T-helper 2 cell treated with Interferon-gamma antibody and Interleukin-4, amounts not matched to agents 5 μg/mL and 100 μg/mL, for 36 hours (primary cell): ENCODE measurements at places on chromosomes 12 and 14.
A peak's percentile ranks its signal among the peaks of the same experiment; 100 is the strongest.

DNA sequence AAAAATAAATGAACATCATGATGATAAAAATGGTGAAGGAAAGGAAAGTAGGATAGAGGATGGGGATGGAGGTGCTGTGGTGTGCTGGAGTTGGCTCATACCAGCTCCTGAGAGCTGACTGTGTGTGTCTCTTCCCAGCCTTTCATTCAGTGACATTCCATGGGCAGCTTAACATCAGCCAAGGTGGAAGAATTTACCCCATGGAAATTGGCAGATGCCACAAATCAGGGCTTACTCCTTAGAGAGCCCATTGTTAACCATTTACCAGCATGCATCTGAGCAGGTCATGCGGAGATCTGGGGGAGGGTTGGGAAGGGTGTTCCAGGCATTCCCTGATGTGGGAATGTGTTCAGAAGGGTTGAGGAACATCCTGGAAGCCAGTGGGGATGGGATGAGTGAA, 164.7 kb upstream of the MYL2 start:
- H3K27me3 ChIP-seq = peaks cover 5% of the 10 kb centered on the region
- no peak for DNase-seq
- no peak overlapping the region for H3K27ac ChIP-seq
- no peaks in the 10 kb centered on the region for H3K36me3 ChIP-seq

DNA sequence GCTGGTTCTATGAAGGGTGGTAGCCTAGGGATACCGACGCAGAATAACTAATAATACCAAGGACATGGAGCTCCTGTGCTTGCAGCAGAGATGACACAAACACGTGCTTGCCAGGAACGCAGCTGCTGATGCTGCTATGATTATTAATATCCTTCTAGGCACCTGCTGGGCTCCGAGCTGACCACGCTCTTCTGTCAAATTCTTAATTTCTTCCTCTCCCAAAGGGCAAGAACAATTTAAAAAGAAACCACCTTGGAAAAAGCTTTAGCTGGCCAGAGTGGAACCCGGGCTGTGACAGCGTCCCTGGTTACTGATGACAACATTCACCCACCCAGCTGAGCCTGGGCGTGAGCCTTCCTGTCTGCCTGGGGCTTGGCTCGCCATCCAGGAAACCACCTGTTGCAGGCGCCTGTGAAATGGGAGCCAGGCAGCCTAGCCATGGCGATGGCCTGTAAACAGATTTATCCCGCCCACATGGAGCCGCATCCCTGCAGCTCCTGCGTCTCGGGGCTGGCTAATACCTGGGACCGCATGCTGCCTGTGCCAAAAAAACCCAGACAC, 28.8 kb downstream of the CLMN start:
- H3K4me1 ChIP-seq = no peaks in the 10 kb centered on the region
- H3K4me3 ChIP-seq = no peak overlapping the region
- no peak for DNase-seq
- no peaks in the 10 kb centered on the region for H3K36me3 ChIP-seq
- H3K27me3 ChIP-seq = peaks cover 25% of the 10 kb centered on the region

DNA sequence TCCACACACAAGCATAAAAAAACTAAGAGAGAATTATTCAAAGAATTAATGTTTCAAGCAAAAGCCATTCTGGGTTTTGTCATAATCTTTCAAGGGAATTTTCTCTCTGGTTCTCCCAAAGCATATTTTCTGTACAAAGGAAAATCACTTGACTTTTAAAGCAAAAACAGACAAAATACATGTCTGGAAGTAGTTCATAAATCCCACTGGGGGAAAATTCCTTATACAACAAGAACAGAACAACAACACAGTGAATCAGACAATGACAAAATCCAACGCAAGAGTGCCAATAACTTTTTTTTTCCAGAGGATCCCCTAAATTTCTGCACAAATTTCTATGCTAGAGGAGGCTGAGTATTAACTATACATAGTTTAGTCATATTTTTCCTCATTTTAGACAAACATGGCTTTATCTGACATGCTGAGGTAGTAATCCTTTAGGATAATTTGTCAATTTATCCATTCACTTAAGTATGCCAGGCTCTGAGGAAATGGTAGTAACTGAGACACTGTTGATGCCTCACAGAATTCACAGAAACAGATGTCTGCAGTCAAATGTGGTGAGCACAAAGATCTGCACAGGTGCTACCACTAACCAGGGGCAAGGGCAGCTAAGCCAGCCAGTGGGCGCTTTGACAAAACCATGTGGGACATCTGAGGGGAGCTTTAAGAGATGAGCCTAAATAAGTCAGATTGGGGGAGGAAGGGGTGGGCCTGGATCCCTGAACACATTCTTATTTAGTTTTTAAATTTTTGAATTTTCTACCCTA, 38.0 kb downstream of the GRIP1 start:
- DNase-seq = no peak
- no peaks in the 10 kb centered on the region for H3K4me1 ChIP-seq
- H3K27ac ChIP-seq = no peak overlapping the region
- H3K36me3 ChIP-seq = no peaks in the 10 kb centered on the region

GRCh38 chr12:52120951-52121823, 41.7 kb downstream of the SMIM41 start:
- peaks cover 18% of the 10 kb centered on the region for H3K4me1 ChIP-seq
- no peak for DNase-seq
- no peaks in the 10 kb centered on the region for H3K36me3 ChIP-seq
- no peak overlapping the region for H3K4me3 ChIP-seq
- peaks cover 2% of the 10 kb centered on the region for H3K27me3 ChIP-seq

GRCh38 chr14:75854111-75854799, 127.5 kb downstream of the TGFB3 start:
- DNase-seq = no peak
- no peaks in the 10 kb centered on the region for H3K27me3 ChIP-seq
- H3K27ac ChIP-seq = no peak overlapping the region
- no peak overlapping the region for H3K4me3 ChIP-seq
- H3K36me3 ChIP-seq = no peaks in the 10 kb centered on the region

DNA sequence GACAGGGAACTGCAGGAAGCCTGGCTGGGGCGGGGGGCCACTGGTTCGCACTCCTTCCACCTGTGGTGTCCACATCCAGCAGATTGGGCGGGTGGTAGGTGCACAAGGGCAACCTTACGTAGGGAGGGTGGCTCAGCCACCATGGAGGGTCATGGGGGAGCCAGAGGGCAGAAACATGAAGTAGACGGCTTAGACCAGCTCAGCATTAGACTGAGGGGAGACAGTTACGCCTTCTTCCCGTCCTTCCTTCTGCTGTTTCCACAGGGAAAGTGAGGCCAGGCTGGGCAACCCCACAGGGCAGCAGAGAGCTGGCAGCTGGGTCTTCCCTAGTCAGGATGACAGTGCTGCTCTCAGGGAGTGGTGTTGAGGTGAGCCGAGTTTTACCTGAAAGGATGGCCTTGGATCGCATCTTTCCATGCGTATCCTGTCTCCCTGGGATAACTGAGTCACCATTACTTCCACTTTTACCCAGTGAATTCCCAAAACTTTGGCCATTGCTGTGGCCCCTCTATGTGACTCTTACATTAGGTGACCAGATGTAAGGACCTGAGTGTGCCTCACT, 170.0 kb upstream of the GZMB start:
- H3K4me3 ChIP-seq = no peak overlapping the region
- H3K36me3 ChIP-seq = no peaks in the 10 kb centered on the region
- peaks cover 2% of the 10 kb centered on the region for H3K4me1 ChIP-seq
- no peak overlapping the region for H3K27ac ChIP-seq

GRCh38 chr14:78227248-78228077, 57.3 kb downstream of the NRXN3 start:
- no peak overlapping the region for H3K4me3 ChIP-seq
- H3K36me3 ChIP-seq = no peaks in the 10 kb centered on the region
- H3K27me3 ChIP-seq = no peaks in the 10 kb centered on the region
- no peak overlapping the region for H3K27ac ChIP-seq
- H3K4me1 ChIP-seq = no peaks in the 10 kb centered on the region

GRCh38 chr14:106347291-106347778, 821.0 kb downstream of the TMEM121 start:
- no peak overlapping the region for H3K27ac ChIP-seq
- peaks cover 4% of the 10 kb centered on the region for H3K4me1 ChIP-seq
- no peak for DNase-seq
- no peak overlapping the region for H3K4me3 ChIP-seq

DNA sequence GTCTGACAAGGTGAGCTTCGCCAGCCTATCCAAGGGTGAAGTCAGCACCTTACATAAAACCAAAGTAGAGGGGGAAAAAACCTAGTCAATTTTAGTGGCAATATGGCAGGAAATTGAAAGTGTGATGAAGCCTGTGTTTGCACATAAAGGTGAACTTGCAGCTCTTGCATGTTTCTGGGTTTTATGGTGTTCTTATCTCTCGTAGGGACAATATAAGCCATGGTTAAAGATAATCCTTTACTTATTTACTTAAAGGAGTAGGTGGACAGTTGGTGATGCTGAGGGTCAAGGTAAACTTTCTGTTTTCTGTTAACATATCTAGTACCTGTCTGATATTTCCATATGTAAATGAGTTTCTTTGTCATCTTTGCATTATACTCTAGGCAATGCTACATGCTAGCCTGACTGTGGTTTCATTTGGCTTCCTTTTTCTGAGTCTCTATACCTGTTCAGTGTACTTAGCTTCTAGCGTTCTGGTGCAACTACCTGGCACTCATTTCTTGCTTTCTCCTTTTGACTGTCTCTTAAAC, 32.8 kb downstream of the CCDC91 start:
- peaks cover 9% of the 10 kb centered on the region for H3K36me3 ChIP-seq
- peaks cover 31% of the 10 kb centered on the region for H3K4me1 ChIP-seq
- H3K4me3 ChIP-seq = peak overlapping the region; percentile 42
- no peak overlapping the region for H3K27ac ChIP-seq
- peak; percentile 19 for DNase-seq
- H3K27me3 ChIP-seq = peaks cover 15% of the 10 kb centered on the region

DNA sequence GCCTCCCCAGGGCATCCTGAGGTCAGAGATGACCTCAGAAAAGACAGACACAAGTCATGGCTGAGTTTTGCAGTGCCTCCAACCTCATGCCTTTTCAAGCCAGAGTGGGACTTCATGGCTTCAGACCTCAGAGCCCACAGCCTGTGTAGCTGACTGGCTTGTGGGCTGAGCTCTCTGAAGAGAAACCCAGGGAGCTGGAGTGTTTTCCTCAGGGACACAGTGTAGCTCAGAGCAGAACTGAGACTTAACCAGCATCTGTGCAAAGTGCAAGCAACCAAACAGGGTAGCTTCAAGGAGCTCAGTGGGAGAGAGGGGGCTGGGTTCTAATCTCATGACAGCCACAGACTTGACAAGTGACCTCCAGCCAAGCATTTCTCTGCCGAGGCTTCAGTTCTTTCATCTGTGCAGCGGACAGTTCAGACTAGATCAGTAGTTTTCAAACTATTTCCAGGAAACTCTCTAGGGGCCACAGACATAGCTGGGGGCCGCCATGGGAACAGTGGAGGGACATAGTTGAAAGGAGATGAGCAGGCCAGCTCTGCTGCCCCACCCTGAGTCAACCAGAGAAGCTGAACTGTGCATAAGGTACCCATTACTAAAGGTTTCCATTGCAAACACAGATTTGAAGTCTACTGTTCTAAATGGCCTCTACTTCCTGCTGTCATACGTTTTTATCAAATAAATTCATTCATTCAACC, 80.0 kb downstream of the LGMN start:
- DNase-seq = no peak
- no peak overlapping the region for H3K27ac ChIP-seq
- peaks cover 19% of the 10 kb centered on the region for H3K4me1 ChIP-seq
- H3K4me3 ChIP-seq = no peak overlapping the region
- H3K27me3 ChIP-seq = no peaks in the 10 kb centered on the region
- peaks cover 63% of the 10 kb centered on the region for H3K36me3 ChIP-seq

GRCh38 chr14:31128601-31129526, 78.7 kb downstream of the HECTD1 start:
- peak overlapping the region; percentile 80 for H3K27ac ChIP-seq
- H3K4me3 ChIP-seq = peak overlapping the region; percentile 17
- no peaks in the 10 kb centered on the region for H3K27me3 ChIP-seq
- peaks cover 33% of the 10 kb centered on the region for H3K4me1 ChIP-seq
- H3K36me3 ChIP-seq = peaks cover 53% of the 10 kb centered on the region

DNA sequence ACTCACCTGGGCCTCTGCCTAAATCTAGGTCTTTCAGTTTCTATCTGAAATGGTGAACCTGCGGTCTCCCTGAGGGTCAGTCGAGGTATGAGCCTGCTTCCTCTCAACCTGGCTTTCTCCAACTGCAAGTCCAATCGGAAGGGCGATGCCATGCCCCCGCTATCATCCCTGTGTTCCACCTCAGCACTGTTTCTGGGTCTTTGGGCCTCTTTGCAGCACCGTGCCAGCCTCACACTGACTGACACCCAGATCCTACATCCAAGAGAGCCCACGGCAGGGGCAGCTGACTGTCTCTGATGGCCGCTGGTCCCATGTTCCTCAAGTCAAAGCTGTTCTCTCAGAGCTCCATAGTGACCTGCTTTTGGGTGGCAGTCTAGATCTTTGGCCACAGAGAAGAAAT, 120.7 kb downstream of the PAPOLA start:
- H3K27ac ChIP-seq = no peak overlapping the region
- no peak overlapping the region for H3K4me3 ChIP-seq
- no peaks in the 10 kb centered on the region for H3K36me3 ChIP-seq
- peaks cover 4% of the 10 kb centered on the region for H3K27me3 ChIP-seq
- no peaks in the 10 kb centered on the region for H3K4me1 ChIP-seq

DNA sequence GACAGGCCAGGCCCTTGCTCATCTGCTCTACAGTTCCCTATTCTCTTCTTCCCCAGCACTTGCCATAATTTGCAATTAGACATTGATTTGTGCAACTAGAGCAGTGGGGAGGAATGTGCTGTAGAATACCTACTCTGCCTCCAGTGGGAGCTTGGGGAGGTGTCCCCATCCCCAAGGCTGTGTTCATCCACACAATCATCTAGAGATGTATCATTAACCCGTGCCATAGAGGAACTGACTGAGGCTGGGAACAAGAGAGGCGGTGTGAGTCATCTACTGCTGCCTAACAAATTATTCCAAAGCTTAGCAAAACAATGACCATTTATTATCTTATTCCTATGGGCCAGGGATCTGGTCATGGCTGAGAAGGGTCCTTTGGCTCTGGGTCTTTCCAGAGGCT, 5.1 kb upstream of the OTUB2 start:
- H3K27ac ChIP-seq = peak overlapping the region; percentile 79
- no peak for DNase-seq
- H3K4me3 ChIP-seq = no peak overlapping the region
- peaks cover 36% of the 10 kb centered on the region for H3K4me1 ChIP-seq
- peaks cover 10% of the 10 kb centered on the region for H3K27me3 ChIP-seq
- no peaks in the 10 kb centered on the region for H3K36me3 ChIP-seq

GRCh38 chr14:34817768-34818167, 57.4 kb downstream of the BAZ1A start:
- no peaks in the 10 kb centered on the region for H3K4me1 ChIP-seq
- no peaks in the 10 kb centered on the region for H3K27me3 ChIP-seq
- peaks cover 29% of the 10 kb centered on the region for H3K36me3 ChIP-seq
- H3K4me3 ChIP-seq = no peak overlapping the region

DNA sequence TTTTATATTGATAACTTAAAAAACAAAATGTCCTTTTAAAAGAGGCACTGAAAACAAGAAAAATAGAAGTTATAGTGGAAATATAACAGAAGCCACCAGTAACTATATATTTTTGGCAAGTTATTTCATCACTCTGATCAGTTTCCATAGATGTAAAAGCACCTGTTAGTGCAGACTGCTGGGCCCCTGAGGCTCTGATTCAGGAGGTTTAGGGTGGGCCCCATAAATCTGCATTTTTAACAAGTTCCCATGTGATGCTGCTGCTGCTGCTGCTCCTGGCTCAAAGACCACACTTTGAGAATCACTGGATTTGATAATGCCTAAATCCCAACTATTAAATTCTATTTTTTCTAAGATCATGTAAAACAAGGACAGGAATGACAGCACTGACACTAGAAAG, 251.1 kb downstream of the MED13L start:
- no peaks in the 10 kb centered on the region for H3K27me3 ChIP-seq
- no peak overlapping the region for H3K4me3 ChIP-seq
- H3K36me3 ChIP-seq = peaks cover 3% of the 10 kb centered on the region
- H3K27ac ChIP-seq = no peak overlapping the region
- no peak for DNase-seq
